H54 (cell line): ENCODE measurements at places on chromosomes 6 and 20.

GRCh38 chr6:138500867-138501446, 1.7 kb upstream of the NHSL1 start:
- DNase-seq = no peak

DNA sequence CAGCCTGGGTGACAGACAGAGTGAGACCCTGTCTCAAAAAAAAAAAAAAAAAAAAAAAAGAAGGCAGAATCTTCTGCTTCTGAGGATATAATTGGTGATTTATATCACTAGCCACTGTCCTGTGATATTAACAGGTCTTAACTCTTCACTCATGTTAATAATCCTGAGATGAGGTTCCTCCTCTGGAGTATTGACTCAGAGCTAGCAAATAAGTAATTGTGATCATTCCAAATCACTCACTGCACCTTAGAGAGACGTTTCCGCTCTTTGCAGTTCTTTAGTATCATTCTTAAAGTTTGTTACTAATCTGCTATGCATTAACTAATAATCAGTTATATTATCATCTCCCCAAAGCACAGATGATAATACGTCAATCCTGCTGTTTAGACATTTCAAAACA, 41.6 kb upstream of the NOX3 start:
- DNase-seq = no peak

DNA sequence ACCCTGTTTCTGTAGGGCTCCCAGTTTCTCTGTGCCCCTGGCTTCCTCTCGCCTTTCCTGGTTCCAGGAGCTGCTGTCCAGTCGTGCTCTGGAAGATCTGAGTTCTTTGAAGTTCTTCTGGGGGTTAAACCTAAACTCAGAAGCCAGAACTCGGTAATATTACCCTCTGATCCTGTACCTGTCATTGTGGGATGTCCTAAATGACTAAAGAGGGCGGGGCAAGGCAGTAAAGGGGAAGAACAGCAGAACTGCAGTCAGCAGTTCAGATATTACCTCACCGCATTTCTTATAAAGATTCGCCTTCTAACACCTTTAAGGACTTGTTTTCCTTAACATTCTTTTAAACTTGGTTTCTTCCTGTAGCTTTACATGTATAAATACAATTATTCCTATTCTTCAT, 63.9 kb downstream of the FAM120B start:
- DNase-seq = no peak

DNA sequence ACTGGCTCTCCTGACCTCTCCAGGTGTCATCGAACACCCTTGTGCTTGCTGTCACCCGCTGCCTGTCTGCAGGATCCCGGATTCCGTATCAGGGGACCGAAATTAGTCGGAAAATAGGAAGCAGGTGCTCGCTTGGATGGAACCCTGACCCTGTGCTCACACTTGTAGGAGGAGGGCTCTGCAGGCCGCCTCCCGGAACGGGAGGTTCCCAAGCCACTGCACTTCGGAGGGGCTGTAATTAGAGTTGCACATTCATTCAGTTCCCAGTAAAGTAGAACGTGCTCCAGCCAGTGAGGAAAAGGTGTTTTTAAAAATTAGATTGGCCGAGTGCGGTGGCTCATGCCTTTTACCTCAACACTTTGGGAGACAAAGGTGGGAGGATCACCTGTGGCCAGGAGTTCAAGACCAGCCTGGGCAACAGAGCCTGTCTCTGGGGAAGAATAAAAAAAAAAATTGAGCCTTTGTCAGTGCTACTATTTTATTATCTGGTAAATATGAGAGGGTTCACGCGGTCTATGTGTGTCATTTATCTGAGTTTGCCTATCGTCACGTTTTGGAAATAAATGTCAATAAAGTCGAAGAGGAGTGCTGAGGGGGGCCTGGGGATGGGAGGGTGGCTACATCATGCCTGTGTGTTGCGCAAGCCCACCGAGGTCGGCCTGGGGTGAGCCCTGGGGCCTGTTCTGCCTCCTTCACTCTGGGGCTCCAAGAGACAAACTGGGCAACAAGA, 1.5 kb upstream of the GMEB2 start:
- DNase-seq = no peak

GRCh38 chr6:24537771-24538385, 43.1 kb downstream of the ALDH5A1 start:
- DNase-seq = no peak
